Activated naive CD8-positive, alpha-beta T cell treated with anti-CD3 and anti-CD28 coated beads for 36 hours (primary cell): ENCODE measurements at places on chromosomes 1 and 21. TPM values are rescaled to one million over a fixed set of nuclear protein-coding genes. Genes with fewer than 3 reads are reported as not detected.

DNA sequence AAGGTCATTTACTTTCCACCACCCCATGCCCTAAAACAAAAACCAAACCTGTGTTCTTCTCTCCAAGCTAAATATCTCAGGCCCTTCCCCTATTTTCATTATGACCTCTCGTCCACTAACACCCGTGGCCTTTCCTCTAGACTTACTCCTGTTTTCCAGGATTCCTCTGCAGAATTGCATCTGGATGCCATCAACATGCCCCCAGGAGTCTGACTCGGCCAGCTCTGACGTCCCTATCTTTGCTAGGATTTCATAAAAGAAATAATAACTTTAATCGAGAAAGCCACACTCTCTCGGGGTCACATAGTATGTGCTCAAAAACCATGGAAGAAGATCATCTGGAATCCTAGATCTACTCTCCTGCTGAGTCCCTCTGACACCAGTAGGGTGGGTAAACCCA is 13.5 kb downstream of the FAM89A start:
- peaks cover 9% of the 10 kb centered on the region for H3K36me3 ChIP-seq
- peaks cover 15% of the 10 kb centered on the region for H3K4me1 ChIP-seq
- no peaks in the 10 kb centered on the region for H3K27me3 ChIP-seq
- no peak for DNase-seq

GRCh38 chr1:109509176-109510134 is at the start of gene AMIGO1:
TSS of gene AMIGO1 (minus strand) at chr1:109509727. CDS start at chr1:109508912, 815 bp downstream.
- H3K27ac ChIP-seq, result peak within 1 kb of the TSS; percentile 89
- peak; percentile 74 for DNase-seq
- H3K4me3 ChIP-seq, result peak within 1 kb of the TSS; percentile 88
- H3K27me3 ChIP-seq, result no peaks in the 10 kb centered on the region
- H3K4me1 ChIP-seq, result peaks cover 45% of the 10 kb centered on the region
- H3K36me3 ChIP-seq, result peaks cover 2% of the 10 kb centered on the region

DNA sequence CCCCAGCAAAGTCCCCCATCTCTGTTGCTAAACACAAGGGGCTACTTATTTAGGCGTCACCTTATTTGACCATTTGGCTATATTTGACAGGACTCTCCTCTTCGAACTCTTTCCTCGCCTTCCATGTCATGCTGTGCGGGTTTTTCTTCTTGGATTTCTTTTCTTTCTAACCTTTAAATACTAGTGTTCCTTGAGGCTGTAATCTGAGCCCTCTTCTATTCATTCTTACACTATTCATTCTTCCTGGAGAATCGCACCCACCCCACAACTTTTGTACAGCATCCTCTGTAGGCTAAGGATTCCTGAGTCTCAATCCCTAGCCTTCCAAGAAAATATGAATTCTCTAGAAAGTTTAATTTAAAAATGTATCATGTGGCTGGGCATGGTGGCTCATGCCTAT is 61.7 kb upstream of the C1orf115 start:
- no peak overlapping the region for H3K4me3 ChIP-seq
- DNase-seq, result no peak
- H3K4me1 ChIP-seq, result no peaks in the 10 kb centered on the region
- no peaks in the 10 kb centered on the region for H3K36me3 ChIP-seq
- peaks cover 6% of the 10 kb centered on the region for H3K27me3 ChIP-seq

- H3K4me1 ChIP-seq, result peaks cover 6% of the 10 kb centered on the region
- DNase-seq, result peak; percentile 44
- no peaks in the 10 kb centered on the region for H3K36me3 ChIP-seq
- H3K4me3 ChIP-seq, result peak overlapping the region; percentile 69
These were observed 229.7 kb upstream of the TMEM51 start for GRCh38 chr1:14923727-14924452.

TPTE gene
- total RNA-seq, result not detected

CCDC18 gene
- total RNA-seq, result 15.7 TPM

CNN3 gene
- total RNA-seq, result 12.9 TPM

C8B gene
- total RNA-seq, result not detected
